Stimulated activated CD8-positive, alpha-beta memory T cell treated with anti-CD3 and anti-CD28 coated beads, Interleukin-7, amount 100 ng/mL, for 1 hour (primary cell): ENCODE measurements at places on chromosomes 3 and 15.

GRCh38 chr3:127441764-127442163 is 148.8 kb downstream of the TPRA1 start:
- no peak for DNase-seq

- DNase-seq = no peak
Observed at GRCh38 chr3:32220006-32220405, 18.5 kb upstream of the CMTM8 start.

GRCh38 chr15:90790561-90790960 is 73.4 kb downstream of the BLM start:
- no peak for DNase-seq

- no peak for DNase-seq
Observed at GRCh38 chr3:150740733-150741496, 22.1 kb downstream of the SIAH2 start.

- no peak for DNase-seq
Observed at GRCh38 chr3:154356009-154356408, 31.7 kb upstream of the DHX36 start.

GRCh38 chr3:64214381-64215018 is 10.8 kb downstream of the PRICKLE2 start:
- DNase-seq = no peak

DNA sequence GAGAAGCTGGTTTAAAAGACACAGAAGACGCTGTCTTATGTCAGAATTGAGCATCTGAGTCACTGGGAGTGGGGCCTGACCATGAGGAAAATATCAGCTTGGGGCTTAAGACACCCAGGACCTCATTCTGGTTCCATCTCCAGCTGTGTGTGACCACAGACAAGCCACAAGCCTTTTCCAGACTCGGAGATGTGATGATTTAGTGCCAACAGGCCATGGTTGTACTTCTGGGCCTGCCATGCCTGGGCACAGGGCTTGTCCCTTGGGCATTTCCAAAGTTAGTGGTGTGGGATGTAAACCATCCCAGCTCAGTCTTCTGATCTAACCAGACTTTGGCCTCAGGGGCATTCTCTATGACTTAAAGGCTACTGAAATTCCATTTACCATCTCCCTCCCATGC is 269.8 kb downstream of the RYR3 start:
- no peak for DNase-seq

GRCh38 chr3:33426068-33426467 is 14.1 kb downstream of the UBP1 start:
- no peak for DNase-seq

DNA sequence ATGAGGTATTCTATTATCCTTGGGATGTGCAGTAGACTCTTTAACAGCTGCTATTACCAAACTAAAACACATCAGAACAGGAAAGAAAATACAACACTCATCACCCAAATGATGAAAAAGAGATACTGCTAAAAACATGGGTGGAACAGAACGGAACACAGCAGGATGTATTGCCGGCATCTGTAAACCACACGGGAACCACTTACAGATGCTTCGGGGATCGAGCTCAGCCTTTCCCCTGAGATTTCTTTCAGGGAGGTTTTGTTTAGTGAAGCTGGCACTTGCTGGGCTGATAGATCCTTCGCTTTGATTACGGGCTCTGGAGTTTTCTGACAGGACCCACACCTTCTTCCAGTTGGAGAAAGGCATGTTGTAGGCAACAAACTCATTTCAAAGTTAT is 182.3 kb upstream of the FAM3D start:
- no peak for DNase-seq

DNA sequence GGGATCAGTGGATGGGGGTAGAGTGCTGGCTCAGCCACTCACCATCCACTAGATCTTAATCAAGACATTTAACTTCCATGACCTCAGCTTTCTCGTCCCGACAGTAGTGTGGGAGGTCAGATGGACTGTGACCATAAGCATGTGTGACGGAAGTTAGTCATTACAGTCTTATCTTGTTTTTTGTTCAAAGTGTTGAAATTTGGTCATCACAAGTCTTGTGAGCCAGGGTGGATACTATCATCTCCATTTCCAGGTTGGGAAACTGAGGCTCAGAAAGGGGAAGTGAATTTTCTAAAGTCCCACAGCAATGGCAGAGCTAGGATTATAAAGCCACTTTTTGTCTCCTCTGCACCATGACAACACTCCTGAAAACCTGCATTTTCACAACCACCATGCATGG is 32.0 kb upstream of the ITGA11 start:
- no peak for DNase-seq

DNA sequence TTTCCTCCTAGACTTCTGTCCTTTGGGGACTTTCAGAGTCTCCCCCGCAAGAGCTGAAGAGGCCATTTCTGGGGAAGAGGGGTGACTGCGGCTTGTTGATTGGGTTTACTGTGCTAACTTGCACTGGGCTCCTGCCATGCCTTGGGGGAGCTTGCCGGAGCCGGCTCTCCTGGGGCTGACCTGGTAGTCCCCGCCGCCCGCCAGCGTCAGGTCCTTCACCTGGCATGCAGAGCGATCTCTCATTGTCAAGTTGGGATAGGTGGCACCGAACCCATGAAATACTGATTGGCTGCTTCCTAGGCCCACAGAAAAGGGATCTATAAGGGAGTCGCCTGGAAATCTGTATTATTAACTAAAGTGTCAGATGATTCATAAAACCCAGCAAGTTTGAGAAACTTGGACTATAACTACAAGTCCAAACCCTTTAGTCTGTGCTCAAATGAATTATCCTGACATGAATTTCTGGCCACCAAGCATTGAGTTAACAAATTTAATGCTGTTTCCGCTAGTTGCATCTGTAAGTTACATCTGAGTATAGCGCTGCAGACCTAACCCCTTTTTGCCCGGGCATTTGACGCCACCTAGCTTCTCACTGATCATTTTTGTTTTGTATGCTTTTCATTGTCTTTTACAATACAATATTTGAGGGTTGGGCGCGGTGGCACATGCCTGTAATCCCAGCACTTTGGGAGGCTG is 607 bp upstream of the IMP3 start:
- no peak for DNase-seq

DNA sequence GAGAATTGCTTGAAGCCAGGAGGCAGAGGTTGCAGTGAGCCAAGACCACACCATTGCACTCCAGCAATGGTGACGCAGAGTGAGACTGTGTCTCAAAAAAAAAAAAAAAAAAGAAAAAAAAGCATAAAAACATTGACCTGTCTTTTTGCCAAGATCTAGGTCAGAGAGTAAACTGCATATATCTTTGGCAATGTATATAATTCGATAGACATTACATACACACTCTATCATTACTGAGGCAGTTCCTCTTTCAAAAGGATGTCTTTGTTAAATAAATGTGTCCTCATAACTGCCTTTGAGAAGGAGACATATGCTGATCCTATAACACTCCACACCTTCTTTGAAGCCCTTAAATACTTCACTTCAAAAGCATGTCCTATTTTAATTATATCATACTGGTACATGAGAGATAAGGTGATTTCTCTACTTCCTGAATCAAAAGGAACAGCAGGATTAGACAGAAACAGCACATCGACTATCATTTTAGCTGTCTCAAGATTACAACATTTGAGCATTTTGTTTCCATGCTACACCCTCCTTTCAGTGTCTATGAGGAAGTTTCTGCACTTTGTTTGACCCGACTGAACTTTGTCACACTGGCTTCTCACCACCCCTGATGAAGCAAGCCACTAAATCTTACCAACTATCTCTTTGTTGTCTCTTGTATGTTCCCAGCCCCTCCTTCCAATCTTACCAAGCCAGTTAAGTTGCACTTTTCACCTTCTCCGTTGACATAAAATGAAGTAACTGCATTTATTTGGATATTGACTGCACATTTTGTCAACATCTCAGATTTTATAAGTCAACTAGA is 335.8 kb downstream of the MECOM start:
- DNase-seq = no peak

DNA sequence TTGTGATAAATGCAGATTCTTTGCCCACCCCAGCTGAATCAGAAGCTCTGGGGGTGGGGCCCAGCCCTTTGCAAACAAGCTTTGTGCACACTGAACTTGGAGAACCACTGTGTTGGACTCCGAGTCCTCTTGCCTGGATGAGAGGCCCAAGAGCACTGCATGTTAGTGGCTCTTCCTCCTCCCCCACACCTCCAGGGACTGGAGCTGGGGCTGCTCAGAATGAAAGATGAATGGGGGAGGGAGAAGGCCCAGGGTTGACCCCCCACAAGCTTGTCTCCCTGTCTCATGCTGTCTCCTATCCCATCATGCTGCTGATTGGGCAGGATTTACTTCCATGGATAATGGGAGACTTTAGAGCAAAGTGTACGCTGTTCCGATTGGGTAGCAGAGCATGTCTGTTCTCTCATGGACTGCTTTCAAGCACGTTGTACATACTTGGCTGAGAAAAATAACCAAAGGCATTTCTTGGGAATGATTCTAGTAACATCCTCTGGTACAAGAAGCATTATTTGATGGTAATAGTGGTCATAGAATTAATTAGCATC is 99.6 kb downstream of the PGPEP1L start:
- no peak for DNase-seq

DNA sequence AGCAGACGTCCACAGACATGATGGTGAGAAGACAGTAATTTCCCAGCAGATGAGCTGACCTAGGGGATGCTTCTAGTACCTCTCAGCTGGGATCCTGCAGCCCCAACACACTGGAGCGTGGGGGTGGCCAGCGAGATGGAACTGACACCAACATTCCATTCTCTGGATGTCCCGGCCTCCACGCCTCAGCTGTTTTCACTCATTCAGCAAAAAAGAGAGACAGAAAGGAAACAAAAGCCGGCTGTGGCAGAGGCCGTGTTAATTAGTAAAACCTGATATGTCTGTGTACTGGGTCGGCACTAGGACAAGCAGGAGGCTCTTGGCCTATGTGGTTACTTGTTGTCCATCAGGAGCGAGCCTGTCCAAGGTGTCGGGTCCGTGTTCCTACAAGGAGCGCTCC is 82.6 kb upstream of the MYZAP start:
- DNase-seq = no peak

- DNase-seq = no peak
Observed at GRCh38 chr3:124266487-124266886, 274.6 kb upstream of the ROPN1 start.

- no peak for DNase-seq
Observed at GRCh38 chr3:112233083-112233482, 60.9 kb downstream of the SLC9C1 start.

DNA sequence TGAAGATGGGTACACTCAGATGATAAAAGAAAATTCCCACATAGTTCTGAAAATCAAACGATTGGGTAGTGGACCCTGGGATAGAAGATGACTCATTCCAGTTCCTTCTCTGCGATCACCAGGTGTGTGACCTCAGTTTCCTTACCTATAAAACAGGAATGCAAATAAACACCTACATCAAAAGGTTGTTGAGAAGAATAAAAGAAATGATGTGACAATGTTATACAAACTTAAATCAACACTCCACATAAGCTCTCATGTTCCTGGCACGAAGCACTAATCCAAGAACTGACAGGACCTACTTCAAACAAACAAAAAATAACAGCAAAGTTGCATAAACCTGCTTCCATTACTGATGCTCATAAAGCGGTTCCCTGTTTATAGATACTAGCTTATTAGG is 69.2 kb downstream of the RORA start:
- DNase-seq = no peak

GRCh38 chr3:86948822-86949221 is 42.1 kb downstream of the VGLL3 start:
- DNase-seq = no peak

DNA sequence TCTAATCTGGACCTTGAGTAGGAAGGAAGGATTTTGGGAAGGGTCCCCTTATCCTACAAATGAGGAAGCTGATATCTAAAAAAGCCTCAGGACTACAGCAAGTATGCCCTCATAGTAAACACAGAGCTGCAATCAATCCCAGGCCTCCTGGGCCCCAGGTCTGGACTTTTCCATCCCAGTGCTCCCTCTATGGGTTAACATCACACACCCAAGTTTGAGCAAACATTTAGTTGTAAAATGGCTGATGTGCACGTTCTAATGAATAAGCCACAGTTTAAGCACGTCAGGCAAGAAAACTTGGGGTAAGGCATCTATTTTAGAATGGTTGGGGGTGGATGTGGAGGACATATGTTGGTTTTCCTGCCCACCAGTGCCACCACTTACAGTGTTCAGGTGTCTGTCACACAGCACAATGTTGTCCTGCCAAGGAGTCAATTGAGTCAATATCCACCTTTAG is 44.3 kb upstream of the UBE2E1 start:
- DNase-seq = no peak

GRCh38 chr3:127518456-127519081 is 72.0 kb downstream of the TPRA1 start:
- no peak for DNase-seq

DNA sequence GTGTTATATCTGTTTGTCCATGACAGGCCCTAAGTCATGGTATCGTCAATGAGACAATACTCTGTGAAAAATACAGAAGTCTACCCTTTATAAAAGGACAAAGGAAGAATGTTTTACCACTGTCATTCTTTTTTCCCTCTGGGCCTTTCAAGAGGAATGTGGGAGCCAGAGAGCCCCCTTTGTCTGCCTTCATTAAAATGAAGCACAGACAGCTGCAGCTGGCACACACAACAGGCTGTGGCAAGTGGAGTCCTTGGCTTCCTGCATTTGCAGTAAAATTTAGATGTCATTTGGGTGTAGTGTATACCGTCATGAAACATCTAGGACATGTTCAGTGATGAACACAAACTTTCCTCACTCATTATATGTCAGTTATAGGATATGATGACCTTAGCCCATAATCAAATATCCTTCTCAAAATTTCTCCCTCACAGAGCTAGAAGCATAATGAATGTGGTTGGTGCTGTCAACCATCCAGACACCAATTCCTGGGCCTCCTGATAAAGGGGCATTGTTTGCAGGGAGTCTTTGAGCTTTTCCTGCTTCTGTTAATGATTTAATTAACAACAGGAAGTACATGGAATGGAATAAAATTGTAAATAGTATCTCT is 76.4 kb downstream of the DHX36 start:
- DNase-seq = no peak

- DNase-seq = no peak
Observed at GRCh38 chr3:179676081-179676480, 23.2 kb downstream of the USP13 start.

DNA sequence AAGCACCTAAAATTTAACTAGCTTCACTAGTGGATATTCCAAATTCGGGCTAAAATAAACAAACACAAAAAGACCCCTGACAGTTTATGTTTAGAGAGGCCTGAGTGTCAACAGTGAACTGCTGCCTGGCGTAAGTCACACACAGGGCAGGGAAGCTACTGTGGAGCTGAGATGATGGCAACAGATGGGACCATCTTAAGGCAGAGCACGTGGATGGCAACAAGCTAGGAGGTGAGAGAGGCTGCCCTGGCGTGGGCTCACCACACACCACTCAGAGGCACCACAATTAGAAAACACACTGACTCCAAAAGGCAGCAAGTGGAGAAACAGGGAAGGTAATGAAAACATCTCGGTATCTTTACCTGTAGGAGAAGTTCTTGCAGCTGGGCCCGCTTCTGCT is 93.3 kb downstream of the ATP1B3 start:
- DNase-seq = no peak

DNA sequence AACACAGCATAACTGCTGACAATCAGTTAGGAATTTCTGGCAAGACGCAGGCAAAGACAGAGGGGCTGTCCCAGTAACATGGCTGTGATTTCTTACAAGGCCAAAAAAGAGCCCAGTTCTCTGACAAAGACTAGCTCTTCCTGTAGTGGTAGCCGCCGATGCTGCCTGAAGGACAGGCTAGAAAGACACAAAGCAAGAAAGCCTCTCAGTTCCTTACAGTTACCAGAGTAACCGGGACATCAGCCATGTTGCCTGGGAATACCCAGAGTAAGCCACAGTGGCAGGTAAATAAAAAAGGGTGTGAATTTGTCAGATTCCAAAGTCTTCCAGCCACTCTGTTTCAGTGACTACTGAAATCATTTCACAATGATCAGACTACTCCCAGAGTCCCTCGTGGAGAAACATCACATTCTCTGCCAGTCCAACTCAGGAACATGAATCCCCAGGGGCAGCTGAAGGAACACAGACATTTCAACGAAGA is 493.6 kb upstream of the ADAMTS9 start:
- DNase-seq = no peak
